ENCODE measurements at places on chromosomes 13 and 19.
A peak's percentile ranks its signal among the peaks of the same experiment; 100 is the strongest.

GRCh38 chr19:17889609-17890214, 18.0 kb downstream of the SLC5A5 start:
- DNase-seq, result no peak

DNA sequence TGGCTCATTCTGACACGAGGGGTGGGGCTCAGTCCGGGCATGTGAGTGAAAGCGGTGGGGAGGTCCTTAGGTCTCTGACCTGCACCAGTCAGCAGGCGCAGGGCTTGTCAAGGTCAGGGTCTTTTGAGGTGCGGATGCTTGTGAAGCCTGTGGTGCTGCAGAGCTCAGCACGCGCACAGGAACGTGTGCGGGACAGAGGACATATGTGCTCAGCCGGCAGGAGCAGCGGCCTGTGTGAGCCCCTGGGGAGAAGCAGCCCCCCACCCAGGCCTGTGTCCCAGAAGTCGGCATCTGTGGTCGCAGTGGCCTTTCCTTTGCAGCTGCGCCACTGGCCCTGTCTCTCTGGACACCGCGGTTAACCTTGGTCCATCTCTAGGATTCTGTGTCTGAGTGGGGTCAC, 30.9 kb downstream of the ATP4B start:
- DNase-seq, result no peak

DNA sequence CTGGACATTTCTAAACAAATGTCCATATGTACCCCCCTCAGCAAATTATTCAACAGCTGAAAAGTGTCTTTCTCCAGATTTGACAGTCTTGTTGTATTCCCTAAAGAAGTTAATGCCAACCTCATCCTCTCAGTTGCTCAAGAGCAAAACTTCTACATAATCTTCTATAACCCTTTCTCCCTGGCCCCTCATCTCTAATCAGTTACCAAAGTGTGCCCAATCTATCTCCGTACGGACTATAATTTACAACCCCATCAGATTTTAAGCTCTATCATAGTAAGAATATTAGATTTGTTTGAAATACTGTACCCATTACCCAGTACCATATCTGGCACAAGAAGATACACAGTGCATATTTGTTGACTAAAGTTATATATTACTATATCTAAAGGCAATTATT, 101.5 kb downstream of the FGF14 start:
- DNase-seq, result no peak

DNA sequence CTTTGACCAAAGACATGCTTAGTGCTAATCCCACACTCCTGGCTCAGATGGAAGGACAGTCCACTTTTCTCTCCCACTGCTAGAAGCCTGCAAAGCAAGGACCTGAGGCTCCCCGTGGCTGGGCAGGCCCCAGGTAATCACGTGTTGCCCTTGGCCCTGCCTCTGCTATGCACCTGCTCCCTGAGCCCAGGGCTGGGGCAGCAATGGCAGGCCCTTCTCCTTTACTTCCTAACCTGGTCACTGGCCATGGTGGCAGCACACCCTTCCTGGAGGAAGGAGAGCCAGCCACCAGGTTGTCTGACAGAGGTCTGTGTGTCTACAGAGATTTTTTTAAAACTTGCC, 27.9 kb upstream of the ZNF492 start:
- DNase-seq, result no peak

GRCh38 chr13:111584101-111584672, 263.7 kb downstream of the TEX29 start:
- no peak for DNase-seq

- peak; percentile 91 for DNase-seq
Observed at GRCh38 chr19:1076951-1077350, 10.0 kb downstream of the ARHGAP45 start.

DNA sequence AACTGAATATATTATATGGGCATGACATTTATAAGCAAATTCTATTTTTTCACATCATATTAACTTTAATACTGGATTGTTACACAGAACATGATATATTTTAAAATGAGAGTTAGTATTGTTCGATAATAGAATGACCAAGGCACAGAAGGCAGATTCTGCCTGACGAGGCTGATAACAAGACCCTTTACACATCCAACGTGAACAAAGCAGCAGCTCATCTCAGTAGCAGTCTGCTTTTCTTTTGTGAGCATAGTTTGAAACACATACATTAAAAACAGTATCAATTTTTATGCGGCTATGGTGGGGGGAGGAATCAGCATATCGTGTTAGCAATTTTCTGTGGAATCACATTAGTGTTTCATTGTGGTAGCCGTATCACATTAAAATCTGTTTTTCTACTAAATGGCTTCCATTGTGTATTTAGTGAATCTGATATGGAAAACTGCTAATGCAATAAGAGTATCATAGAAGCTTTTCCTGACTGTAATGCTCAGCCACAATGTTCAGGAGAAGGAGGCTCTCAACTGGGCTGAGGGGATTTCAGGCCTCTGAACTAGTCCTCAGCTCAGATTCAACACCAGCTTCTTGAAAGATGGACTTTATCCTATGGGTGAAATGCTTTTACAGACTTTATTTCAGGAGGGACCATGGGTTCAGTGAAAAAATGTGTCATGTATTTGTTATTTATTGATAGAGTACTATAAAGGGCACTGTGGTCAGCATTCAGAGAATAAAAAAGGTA, 4.0 kb downstream of the SMAD9 start:
- no peak for DNase-seq

DNA sequence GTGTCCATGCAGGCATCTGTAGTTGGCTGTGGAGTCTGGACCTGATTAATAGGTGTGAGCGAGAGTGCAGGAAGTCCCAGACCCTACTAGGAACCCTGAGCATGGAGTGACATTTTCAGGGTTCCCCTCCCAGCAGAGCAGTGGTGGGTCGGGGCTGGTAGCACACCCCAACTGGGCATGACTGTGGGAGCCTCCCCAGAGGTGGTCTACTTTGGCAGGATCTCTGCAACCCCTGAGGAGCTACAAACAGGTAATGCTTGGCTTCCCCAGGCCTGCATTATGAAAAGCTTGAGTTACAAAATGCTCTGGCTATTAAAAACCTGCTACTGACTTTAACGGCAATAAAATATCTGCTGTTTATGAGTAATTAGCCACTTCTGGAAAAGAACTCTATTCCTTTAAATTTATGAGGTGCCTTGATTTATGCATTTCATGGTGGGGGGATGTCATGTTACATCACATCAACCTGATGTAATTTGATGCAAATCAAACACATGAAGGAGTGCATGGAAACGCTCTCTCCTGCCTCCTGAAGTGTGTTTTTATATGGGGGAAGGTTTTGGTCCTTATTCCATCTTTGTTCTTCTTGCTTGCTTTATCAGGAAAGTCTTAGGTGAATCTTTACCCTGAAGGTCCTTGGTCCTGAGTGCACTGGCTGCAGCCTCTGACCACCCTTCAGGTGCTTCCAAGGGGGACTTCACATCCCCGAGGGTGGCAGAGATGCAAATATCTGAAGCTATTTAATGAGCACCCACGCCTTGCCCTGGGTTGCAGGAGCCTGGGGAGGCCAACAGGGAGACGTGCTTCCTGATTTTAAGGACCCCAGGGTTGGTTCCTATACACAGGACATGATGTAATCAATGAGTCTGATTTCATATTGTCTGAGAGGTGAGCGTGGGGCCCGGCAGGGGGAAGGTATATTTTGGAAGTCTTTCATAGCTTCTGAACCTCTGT, 54.0 kb downstream of the ZNF536 start:
- DNase-seq, result no peak

DNA sequence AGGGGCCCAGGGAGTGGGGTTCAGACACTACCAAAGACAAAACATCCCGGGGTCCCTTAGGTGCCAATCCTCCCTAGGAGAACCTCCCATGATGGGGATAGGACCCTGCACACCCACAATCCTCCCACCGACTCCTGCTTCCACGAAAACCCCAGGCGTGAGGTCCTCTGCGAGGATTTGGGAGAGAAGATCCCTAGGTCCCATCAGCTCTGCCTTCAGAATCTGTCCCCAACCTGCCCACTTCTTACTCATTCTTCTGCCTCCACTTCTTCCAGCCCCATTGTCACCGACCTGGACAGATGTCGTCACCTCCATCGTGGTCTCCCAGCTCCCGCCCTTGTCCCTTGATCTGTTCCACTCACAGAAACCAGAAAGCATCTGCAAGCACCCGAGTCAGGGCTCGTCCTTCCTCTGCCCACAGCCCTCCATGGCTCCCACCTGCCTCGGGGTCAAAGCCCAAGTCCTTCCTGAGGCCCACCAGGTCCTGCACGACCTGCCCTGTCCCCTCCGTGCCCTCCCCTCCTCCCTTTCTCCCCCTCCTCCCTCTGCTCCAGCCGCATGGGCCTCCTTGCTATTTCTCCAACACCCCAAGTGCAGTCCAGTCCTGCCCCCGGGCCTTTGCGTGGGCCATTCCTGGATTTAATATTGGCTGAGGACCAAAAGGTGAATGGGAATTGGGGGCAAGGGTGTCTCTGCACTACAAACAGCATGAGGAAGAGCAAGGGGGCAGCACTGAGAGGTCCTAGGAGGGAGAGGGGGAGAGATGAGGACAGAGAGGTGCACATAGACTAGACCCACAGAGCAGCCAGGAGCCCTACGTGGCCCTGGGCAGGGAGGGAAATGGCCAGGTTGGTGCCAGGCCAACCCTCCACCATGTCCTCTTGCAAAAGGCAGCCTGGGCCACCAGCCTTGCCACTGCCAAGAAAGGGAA, 51.3 kb downstream of the PTPRS start:
- DNase-seq, result no peak

DNA sequence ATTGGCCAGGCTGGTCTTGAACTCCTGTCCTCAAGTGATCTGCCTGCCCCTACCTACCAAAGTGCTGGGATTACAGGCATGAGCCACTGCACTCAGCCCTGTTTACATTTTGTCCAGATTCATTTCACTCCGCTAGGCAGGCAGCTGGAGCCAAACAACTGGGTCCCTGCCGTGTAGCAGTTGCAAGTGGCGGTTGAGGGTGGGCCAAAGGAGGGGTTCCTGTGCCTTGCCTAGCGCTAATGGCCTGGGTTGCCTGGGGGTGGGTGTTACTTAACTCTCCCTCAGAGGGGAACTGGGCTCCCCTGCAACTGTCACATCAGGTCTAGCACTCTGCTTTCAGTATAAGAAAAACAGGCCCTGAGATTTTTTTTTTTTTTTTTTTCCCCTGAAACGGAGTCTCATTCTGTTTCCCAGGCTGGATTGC, 7.4 kb downstream of the ACP5 start:
- DNase-seq, result no peak

DNA sequence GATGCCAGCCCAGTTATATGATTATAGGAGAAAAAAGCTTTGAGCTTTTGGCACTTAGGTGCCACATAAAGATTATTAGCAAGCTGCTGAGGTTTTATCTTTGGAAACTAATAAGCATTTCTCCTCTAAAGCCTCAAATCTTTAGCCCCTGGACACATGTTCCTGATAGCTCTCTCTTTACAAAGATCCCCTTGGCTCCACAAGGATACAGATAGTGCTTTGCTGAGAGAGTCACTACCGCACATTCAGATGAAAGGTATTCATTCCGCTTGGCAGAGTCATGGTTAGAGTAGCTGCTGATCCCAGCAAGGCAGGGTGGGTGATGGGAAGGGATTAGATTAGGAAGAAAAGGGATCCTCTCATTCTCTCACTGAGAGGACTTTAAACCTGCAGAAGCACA, 28.2 kb upstream of the PSG7 start:
- no peak for DNase-seq

GRCh38 chr19:32624410-32624809, 43.4 kb downstream of the PDCD5 start:
- DNase-seq, result no peak

GRCh38 chr13:70527599-70527998, 419.3 kb upstream of the KLHL1 start:
- DNase-seq, result no peak

GRCh38 chr13:111503376-111503775, 182.9 kb downstream of the TEX29 start:
- no peak for DNase-seq

- DNase-seq, result no peak
Observed at GRCh38 chr19:3575260-3575741, 2.6 kb downstream of the HMG20B start.
